ENCODE measurements at places on chromosomes 3 and 15.

GRCh38 chr15:68487087-68487843, 55.3 kb upstream of the ITGA11 start:
- DNase-seq: no peak

DNA sequence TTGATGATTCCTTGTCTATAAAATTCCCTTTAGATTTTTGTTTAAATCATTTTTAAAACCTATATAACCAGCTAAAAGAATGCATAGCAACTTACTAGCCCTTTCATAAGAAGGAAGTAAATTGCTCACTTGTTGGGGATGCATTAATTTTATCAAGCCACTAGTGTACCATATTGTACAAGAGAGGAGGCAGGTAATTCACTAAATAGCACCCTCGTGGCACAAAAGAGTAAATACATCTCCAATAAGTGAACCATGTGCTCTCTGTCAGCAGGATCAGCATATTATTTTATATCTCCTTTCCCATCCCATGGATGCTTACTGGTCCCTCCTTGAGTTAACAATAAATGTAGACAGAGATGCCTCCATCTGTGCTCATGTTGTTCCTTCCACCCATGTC, 34.3 kb downstream of the FRMD5 start:
- DNase-seq: no peak

DNA sequence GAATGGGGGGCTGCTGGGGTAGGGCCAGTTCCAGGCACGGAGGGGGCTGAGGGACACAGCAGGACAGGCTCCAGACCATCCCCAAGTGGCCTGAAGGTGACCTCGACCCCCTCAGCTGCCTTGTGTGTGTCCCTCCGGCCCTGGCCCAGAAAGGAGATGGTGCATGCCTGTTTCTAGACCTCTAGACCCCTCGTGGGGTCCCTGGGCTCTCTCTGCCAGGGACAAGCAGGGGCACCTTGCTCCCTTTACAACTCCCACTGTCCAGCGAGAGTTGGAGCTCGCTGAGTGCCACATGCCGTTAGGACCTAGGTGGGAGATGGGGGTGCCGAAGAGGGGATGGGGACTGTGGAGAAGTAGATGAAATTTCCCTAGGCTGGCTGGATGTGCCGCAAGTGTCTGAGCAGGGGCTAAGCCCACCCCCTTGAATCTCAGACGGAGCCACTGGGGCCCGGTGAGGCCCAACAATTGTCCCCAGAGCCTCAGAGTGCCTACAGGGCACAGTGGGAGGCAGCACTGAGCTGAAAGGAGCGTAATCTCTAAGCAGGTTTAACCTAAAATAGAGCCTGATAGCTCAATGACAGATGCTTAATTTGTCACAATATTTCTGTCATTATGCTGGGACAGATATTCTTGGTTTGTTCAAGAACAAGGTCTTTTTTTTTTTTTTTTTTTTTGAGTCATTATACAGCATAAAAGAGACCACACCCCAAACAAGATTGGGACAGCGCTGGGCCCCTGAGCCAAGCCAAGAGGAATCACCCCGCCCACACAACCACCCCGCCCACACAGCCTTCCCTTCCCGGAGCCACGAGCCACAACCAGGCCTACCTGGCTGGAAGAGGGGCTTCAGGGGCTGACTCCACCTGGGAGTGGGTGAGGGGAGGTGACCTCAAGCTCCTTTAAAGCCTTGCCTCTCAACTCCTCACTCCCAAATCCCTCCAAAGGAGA, 23.6 kb upstream of the KLF13 start:
- DNase-seq: peak; percentile 37

- DNase-seq: no peak
Observed at GRCh38 chr3:42117175-42118008, 26.2 kb downstream of the TRAK1 start.

DNA sequence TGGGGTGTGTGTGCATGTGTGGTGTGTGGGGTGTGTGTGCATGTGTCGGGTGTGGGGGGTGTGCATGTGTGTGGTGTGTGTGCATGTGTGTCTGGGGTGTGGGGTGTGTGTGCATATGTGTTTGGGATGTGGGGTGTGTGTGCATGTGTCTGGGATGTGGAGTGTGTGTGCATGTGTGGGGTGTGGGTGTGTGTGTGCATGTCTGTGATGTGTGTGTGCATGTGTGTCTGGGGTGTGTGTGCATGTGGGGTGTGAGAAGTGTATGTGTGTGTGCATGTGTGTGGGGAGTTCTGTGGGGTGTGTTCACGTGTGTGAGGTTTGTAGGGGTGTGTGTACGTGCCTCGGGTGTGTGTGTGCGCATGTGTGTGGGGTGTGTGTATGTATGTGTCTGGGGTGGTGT, 6.7 kb upstream of the OCA2 start:
- DNase-seq: no peak

DNA sequence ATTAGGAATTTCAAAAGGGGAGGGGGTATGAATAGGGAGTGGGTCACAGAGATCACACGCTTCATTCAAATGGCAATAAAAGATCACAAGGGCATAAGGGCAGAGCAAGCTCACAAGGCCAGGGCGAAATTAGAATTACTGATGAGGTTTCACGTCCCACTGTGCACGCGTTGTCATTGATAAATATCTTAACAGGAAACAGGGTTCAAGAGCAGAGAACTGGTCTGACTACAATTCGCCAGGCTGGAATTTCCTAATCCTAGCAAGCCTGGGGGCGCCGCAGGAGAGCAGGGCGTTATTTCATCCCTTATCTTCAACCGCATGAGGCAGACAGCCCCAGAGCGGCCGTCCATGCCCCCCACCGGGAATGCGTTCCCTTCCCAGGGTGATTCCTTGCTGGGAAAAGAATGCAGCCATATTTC, 18.1 kb upstream of the SMCO1 start:
- no peak for DNase-seq

DNA sequence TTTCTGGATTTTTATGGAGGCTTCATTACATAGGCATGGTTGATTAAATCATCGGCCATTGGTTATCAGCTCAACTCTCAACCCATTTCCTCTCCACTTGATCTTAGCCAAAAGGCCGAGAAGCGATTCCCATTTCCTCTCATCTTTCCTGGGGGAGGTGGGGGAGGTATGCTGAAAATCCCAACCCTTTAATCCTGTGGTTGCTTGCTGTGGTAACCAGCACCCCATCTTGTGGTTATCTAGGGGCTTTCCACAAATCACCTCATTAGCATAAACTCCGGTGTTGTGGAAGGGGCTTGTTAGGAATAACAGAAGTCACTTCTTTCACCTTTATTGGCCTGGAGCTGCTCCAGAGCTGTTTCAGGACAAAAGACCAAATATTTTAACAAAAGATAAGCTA, 20.9 kb downstream of the PDE8A start:
- DNase-seq: no peak

Measured in LoVo (cell line).